ENCODE measurements at places on chromosomes 16 and 17.

DNA sequence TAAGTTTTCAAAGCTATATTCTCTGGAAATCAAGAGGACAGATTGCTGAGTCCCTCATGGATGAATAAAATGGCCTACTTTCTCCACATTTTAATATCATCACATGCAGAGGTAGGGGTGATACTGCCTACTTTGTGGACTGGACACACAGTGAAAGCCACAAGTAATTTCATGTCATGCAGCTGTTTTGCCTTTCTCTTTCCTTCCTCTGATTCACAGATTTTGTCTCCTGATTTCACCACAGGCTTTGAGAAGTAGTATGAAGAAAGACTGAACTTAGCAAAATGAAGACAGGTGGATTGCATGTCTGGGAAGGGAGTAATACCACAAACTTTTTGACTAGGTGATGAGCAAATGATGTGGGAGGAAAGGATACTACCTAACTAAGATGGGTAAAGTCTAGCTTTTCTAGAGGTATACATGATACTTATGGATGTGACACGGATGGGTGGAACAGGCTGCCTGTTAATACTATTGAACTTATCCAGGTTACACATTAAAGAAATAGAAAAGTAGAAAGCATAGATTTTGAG, 478.4 kb upstream of the GOT2 start:
- DNase-seq = no peak

DNA sequence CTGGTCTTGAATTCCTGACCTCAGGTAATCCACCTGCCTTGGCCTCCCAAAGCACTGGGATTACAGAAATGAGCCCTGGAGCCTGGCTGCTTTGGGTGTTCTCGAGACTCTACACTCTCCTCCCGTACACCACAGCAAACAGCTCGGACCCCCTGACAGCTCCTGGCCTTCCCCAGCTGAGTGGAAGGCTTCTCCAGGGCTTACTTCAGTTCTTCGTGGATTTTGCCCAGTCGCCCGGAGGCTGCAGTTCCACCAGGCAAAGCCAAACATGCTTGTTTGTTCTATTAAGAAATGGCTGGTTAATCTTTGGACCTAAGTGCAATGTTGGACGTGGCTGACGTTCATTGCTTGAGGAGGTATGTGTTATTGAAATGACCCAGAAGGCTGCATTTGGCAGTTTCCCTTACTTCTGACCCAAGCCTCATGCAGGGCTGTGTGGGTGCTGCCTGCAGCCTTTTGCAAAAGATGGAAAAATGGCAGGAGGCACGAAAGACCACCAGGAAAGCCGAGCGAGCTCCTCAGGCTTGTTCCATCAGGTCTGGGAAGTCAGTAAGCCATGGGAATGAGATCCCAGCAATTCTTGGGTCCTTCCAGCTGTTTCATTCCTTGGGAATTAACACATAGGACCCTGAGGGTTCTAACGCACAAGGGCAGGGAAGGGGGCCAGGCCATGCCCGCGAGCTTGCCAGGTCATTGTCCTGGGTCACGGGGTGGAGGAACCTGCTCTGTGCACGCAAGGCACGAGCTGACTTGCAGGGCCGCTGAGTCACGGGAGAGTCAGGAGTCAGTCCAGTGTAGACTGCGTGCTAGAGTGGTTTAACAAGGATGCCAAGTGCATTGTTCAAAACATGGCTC, 23.9 kb upstream of the KLHDC4 start:
- no peak for DNase-seq

DNA sequence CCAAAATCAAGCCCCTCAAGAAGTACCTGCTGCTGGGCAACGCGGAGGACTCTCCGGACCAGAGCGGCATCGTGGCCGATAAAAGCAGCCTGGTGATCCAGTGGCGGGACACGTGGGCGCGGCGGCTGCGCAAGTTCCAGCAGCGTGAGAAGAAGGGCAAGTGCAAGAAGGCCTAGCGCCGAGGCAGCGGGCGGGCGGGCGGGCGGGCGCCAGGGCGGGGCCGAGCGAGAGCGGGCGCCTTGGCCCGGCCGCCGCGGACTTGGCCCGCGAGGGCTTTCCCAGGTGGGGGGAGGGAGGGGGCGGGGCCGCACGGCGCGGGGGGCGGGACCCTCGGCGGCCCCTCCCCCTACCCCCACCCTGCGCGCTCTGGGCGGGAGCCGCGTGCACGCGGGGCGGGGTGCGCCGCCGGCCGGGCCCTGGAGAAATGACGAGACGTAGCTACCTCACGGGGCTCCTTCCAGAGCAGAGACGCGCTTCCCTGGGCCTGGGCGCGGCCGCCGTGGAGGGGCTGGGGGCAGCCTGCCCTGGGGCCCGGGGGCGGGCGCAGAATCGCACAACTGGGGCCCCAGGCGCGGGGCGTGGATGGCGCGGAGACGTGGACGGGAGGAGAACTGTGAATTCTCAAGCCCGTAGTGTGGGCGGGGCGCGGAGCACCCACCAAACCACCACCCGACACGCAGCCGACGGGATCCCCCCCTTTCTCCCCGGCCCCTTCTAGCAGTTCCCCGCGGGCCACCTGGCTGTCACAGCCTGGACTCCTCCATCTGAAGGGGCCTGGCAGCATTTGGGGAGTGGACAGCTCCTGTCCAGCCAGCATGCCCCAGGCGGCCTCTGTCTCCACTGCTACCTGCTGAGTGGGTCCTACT, 218.7 kb downstream of the NTN1 start:
- peak; percentile 46 for DNase-seq

DNA sequence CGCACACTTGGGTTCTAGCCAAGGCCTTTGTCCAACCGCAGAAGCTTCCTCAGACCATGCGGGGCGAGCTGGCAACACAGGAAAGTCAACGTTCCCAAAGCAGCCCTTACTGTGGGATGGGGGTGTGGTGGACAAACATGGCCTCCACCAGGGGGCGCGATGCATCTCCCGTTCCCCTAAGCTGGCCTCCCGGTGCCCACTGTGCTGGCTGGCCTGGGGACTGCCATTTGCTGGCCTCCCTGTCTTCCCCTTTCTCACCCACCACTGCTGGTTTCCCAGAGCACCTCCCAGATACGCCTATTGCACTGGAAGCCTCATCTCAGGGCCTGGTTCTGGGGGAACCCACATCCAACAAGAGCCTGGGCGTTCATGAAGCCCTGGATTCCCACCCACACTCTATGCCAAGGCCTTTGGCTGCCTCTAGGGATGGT, 145.3 kb downstream of the IRF8 start:
- DNase-seq = no peak

Data from stimulated activated CD8-positive, alpha-beta memory T cell treated with anti-CD3 and anti-CD28 coated beads, Interleukin-4, amount 100 ng/mL, for 1 hour (primary cell).